Pancreas (tissue), 10 donors: ENCODE measurements at places on chromosomes 12 and 14. TPM values are rescaled to one million over a fixed set of nuclear protein-coding genes. Genes with fewer than 3 reads are reported as not detected.

The CCDC38 gene
- not detected for total RNA-seq

The CLEC9A gene
- total RNA-seq = not detected

The TAS2R43 gene
- 0.18 TPM for total RNA-seq

The FZD10 gene
- total RNA-seq = 0.16 TPM

The MAP1LC3B2 gene
- 0.92 TPM for total RNA-seq

The FERMT2 gene
- 15.6 TPM for total RNA-seq
